ENCODE measurements at places on chromosomes 3 and 15. TPM values are rescaled to one million over a fixed set of nuclear protein-coding genes. Genes with fewer than 3 reads are reported as not detected.
A peak's percentile ranks its signal among the peaks of the same experiment; 100 is the strongest.

Gene PP2D1
- not detected for total RNA-seq

Gene CCR2
- not detected for total RNA-seq

Gene PLA2G4E
- total RNA-seq = 0.09 TPM

Gene MESD
- 39.2 TPM for total RNA-seq

Gene CD86
- total RNA-seq = not detected

Gene CIB1
- total RNA-seq = 30.3 TPM

Gene GPR62
- total RNA-seq = 0.12 TPM

Gene B3GNT5
- 28.4 TPM for total RNA-seq

Gene TNFSF10
- 0.36 TPM for total RNA-seq

Gene ADAM10
- total RNA-seq = 237 TPM

Gene SNX33
- total RNA-seq = 29.3 TPM

GRCh38 chr3:38630070-38630469 is 19.4 kb downstream of the SCN5A start:
- DNase-seq = no peak

DNA sequence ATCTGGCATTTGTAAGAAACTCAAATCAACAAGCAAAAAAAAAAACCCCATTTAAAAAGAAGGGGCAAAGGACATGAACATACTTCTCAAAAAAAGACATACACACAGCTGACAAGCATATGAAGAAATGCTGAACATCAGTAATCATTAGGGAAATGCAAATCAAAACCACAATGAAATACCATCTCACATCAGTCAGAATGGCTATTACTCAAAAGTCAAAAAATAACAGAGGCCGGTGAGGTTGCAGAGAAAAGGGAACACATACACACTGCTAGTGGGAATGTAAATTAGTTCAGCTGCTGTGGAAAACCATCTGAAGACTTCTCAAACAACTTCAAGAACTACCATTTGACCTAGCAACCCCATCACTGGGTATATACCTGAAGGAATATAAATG is 199.4 kb upstream of the THBS1 start:
- DNase-seq = no peak

DNA sequence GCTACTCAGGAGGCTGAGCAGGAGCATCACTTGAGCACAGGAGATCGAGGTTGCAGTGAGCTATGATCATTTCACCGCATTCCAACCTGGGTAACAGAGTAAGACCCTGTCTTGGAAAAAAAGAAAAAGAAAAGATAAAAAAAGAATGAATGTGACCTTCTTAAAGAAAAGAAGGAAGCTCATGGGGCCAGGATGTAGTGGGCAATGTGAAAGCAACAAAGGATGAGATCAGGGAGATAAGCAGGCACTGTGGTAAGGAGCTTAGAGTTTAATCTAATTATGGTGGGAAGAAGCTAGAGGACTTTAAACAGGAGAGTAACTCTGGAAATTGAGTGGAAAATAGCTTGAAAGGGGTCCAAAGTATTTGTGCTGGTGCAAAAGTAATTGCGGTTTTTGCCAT is 231.6 kb upstream of the UBE2E2 start:
- DNase-seq = no peak

GRCh38 chr15:23857028-23857641 is 170.0 kb upstream of the NDN start:
- DNase-seq = peak; percentile 27

- DNase-seq = no peak
Observed at GRCh38 chr15:60283936-60284335, 113.8 kb downstream of the ANXA2 start.

GRCh38 chr3:184176377-184177330 is 2.0 kb downstream of the AP2M1 start:
- DNase-seq = no peak

DNA sequence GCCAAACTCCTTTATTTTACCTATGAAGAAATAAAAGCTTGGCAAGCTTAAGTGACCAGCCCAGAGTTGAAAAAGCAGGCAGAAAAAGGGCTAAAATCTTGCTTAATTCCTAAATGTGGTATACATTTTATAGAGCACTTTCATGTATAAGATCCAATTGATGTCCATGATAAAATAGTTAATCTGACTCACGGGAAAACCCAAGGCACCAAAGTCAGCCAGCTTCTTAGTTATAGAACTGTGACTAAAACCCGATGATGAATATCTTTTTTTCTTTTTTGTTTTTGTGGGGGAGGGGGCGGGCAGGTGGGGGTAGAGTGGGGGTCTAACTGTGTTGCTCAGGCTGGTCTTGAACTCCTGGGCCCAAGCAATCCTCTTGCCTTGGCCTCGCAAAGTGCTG is 71.4 kb downstream of the PEAK1 start:
- DNase-seq = no peak

DNA sequence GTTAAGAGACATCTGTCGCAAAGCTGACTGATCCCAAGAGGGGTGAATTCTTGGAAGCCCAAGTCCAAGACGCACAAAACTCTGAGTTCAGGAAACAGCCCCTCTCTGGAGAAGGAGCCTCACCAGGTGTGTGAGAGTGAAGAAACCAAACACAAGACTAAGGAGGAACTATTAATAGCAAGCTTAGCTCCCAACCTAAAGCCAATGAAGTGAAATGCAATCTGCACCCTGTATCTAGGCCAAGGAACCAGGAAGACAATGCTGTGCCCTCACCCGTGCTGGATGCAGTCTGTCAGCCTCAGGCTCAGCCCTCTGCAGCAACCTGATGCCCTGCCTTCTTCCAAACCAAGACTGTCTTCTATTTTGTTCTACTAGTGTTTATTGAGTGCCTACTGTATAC is 22.5 kb upstream of the THBS1 start:
- no peak for DNase-seq

GRCh38 chr3:29143151-29143550 is 137.7 kb upstream of the RBMS3 start:
- DNase-seq = no peak

- no peak for DNase-seq
Observed at GRCh38 chr15:70532531-70533186, 230.7 kb downstream of the UACA start.

DNA sequence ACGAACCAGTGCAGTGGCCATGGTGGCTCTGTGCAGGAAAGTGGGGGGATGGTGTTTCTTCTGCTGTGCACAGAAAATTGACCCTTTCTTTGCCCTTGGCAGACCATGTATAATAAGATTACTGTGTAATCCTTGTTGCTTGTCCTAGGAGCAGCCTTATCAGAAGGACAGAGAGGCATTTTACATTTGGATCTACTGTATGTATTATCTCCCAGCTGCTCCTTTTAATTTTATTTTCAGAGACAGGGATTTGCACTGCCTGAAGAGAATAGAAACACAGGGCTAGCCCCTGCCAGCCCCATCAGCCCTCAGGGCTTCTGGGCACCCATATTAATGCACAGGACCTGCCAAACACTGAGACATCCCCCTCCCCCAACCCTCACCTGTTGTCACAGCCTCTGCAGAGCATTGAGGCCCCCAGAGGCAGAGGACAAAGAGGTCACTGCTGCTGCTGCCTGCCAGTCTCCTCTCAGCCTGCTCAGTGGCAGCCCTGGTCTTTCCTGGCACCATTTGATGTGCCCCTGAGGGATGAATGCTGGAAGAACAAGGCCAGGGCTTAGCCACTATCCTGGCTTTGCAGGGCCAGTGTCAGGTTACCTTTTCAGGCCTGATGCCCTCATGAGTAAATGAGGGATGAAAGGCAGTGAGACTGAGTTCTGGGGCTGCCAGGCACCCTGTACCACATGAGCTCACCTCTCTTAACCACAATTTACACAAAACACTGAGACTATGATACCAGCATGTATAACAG is 533.4 kb downstream of the NTRK3 start:
- no peak for DNase-seq

GRCh38 chr15:69280783-69281182 is 17.9 kb upstream of the PAQR5 start:
- DNase-seq = no peak

DNA sequence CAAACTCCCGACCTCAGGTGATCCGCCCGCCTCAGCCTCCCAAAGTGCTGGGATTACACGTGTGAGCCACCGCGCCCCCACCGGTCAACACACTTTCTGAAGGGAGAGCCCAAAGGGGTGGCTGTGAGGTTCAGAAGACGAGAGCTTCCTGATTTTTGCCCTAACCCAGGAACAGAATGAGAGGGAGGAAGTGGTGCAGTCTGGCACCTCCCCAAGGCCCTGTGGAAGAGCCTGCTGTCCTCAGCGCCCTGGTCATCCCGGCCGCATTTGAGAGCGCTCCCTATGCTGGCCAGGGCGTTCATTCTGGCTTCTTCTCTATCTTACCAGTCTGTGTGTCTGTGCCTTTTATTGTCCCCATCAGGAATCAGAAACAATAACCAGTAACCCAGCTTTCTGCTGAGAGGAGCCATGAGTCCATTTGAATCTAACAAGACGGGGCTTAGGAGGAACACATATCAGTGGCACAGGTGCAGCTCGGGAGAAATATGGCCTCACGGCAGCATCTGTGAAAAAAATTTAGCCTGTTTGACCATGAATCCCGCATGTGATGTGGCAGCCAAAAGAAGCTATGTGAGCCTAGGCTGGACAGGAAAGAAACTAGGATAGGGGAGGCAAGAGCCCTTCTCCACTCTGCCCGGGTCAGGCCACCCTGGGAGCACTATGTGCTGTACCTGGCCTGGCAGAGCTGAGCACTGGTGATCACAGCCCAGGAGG is 12.9 kb downstream of the BDH1 start:
- no peak for DNase-seq

- no peak for DNase-seq
Observed at GRCh38 chr3:71949442-71949841, 164.5 kb upstream of the PROK2 start.

DNA sequence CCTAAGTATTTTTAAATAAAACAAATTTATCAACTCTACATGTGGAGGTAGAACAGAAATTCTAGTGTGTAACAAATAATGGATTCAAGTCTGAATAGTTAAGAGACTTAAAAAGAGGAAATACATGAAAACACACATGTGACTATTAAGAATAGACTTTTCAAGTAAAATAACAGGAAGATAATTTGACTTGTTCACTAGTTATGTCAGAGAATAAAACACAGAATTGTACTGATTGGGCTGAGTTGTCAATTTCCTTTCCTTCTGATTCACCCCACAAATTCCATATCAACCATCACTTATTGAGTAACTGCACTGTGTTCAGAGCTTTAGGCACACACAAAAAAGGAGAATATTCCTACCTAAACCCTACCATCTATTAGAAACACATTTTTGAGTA is 557.2 kb downstream of the TUSC7 start:
- no peak for DNase-seq

GRCh38 chr3:56885879-56886278 is 84.1 kb upstream of the ARHGEF3 start:
- no peak for DNase-seq

DNA sequence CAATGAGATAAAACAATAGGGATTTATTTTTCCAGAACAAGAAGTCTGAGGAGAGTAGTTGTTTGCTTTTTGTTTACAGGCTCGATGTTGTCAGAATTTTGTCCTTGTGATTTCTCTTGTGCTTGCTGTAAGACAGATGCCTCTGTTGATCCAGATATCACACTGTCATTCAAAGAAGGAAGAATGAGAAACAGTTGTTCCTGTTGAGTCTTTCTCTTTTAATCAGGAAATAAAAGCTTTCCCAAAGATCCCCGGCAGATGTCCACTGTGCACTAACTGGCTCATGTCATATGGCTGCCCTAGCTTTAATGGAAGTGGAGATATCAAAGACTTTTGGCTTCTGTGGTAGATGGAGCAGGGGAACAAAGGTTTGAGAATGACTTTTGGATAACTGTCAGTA is 6.8 kb downstream of the SERPINI1 start:
- DNase-seq = no peak

- DNase-seq = no peak
Observed at GRCh38 chr3:178318941-178319816, 217.1 kb upstream of the KCNMB2 start.

GRCh38 chr3:61966200-61966599 is 404.8 kb downstream of the PTPRG start:
- no peak for DNase-seq
